ENCODE measurements at places on chromosomes 6 and 20.

GRCh38 chr6:162198076-162198475 is 529.5 kb downstream of the PRKN start:
- no peak for DNase-seq

DNA sequence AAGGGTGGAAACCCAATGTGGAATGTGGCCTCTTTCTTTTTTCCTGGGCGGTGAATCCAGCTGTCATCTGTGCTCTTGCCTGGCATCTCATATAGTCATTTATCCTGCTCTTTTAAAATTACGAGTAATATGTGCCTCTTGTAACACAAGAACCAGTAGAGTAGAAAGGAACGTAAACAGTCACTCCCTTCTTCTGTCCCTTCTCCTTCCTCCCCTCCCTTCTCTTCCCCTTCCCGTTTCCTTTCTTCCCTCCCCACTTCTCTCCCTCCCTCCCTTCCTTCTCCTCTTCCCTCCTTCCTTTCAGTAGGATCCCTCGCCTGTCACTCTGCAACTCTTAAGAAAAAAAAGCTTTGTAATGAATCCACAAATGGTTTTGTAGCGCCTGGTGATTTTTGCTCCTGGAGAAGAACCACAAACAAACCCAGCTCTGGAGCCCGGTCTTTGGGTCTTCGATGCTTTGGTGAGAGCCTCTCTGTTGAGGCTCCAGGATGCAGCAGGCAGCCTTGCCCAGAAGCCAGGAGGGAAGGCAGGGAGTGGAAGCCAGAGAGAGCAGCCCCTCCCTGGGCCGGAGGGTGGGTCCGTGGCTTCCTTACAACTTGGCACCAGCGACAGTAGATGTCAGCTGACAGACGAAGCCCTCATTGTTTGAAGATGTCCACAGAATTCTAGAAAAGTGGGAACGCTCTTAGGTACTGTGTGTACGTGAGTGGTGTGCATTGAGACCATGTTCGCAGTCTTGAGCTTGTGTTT is 15.0 kb downstream of the DUSP22 start:
- no peak for DNase-seq

GRCh38 chr6:34383656-34384320 is 8.7 kb downstream of the NUDT3 start:
- DNase-seq, result no peak

- no peak for DNase-seq
These were observed 92.6 kb downstream of the RNGTT start for GRCh38 chr6:88870717-88871330.

DNA sequence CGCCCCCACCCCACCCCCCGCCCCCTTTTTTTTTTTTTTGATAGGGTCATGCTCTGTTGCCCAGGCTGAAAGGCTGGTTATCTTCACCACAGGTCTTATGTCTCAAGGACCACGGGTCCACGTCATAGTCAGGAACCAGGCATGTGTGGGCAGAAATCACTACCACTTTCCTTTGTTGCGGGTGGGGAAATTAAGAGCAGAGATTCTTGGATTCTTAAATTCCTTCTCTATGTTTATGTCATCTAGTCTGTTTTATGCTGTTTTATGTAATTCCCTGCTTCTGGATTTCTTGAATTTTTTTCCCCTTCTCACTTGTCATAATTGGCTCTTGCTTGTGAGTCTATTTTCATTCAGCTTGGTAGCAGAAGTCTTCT is 25.8 kb upstream of the PLCG1 start:
- no peak for DNase-seq

GRCh38 chr6:143774347-143774746 is 68.8 kb upstream of the LTV1 start:
- no peak for DNase-seq

- DNase-seq, result no peak
These were observed 60.6 kb downstream of the SHPRH start for GRCh38 chr6:145903356-145904102.

DNA sequence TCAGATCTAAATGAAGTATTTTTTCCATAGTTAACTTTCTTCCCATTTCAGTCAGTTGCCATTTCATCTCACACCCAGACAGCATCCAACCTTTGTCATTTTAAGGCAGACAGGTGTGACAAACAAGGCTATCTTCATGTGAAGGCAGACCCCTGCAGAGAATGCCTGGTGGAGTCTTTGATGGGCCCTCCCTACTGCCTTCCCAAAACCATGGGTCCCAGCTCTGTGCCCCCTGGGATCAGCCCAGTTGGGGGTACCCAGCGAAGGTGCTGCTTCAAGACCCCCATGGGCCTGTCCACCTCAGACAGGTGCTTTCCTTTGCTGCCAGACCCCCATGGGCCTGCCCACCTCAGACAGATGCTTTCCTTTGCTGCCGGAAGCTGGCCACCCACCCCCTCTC is 28.3 kb upstream of the ID1 start:
- no peak for DNase-seq

- DNase-seq, result no peak
These were observed 230.9 kb upstream of the HTR1E start for GRCh38 chr6:86706449-86706848.

GRCh38 chr6:34273242-34273805 is 24.5 kb upstream of the SMIM29 start:
- DNase-seq, result no peak

GRCh38 chr20:46850416-46850815 is 44.2 kb upstream of the EYA2 start:
- DNase-seq, result no peak

- DNase-seq, result no peak
These were observed 233.6 kb downstream of the SMOC2 start for GRCh38 chr6:168674595-168674994.

DNA sequence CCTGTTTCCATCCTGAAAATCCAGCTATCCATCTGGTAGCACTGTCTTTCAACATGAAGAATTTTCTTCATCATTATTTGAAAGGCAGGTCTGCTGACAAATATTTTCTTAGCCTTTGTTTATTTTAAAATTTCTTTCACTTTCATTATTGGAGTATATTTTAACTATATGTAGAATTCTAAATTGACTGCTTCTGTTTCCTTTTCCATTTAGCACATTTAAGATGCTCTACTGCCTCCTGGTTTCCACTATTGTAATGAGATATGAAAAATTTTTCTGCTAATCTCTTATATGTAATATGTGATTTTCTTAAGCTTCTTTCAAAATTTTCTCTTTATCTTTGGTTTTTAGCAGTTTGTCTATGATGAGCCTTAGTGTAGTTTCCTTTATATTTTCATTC is 97.3 kb downstream of the TBC1D32 start:
- no peak for DNase-seq

DNA sequence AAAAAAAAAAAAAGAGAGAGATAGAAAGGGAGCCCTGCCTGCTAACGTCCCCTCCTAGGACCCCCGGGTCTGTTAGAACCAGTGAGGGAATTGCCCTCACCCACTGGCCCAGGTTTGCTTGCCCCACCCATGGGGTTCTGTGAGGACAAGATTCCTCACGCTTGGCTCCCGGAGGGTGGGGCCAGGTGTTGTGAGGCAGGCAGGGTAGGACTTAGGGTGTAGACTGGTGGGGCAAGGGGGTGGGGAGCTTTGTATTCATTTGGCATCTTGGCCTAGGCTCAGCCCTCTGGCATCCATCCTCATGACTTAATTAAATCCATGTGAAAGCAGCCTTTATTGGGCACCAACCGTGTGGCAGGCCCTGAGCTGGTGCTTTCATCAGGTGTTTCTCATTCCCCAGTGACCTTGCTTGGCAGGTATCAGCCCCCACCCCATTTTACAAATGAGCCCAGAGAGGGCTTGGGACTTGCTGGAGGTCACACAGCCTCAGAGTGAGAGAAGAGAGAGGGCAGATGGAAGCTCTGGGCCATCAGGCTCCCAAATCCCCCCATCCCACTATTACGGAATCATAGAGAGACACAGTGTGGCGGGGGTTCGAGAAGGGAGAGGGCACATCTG is 19.0 kb downstream of the RAB44 start:
- DNase-seq, result no peak

- no peak for DNase-seq
These were observed 151.0 kb upstream of the RPS6KA2 start for GRCh38 chr6:166778046-166778445.

DNA sequence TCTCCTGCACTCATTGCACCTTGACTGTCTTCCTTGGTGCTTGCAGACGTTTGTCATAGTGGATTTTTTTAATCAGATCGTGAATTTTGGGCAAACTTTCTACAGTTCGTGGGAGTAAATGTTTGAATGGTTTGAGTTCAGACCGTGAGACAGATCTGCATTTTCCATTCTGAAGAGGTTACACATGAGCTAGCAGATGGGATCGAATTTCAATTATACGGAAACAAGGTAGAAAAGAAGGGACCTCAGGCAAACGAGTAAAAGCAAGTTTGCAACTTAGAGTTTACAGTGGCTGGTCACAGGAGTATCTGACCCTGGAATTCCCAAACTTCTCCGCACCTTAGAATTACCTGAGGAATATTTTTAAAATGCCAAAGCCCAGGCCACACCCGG is 17.2 kb upstream of the NCR2 start:
- no peak for DNase-seq

- no peak for DNase-seq
These were observed 72.2 kb downstream of the ATXN1 start for GRCh38 chr6:16688984-16689636.

DNA sequence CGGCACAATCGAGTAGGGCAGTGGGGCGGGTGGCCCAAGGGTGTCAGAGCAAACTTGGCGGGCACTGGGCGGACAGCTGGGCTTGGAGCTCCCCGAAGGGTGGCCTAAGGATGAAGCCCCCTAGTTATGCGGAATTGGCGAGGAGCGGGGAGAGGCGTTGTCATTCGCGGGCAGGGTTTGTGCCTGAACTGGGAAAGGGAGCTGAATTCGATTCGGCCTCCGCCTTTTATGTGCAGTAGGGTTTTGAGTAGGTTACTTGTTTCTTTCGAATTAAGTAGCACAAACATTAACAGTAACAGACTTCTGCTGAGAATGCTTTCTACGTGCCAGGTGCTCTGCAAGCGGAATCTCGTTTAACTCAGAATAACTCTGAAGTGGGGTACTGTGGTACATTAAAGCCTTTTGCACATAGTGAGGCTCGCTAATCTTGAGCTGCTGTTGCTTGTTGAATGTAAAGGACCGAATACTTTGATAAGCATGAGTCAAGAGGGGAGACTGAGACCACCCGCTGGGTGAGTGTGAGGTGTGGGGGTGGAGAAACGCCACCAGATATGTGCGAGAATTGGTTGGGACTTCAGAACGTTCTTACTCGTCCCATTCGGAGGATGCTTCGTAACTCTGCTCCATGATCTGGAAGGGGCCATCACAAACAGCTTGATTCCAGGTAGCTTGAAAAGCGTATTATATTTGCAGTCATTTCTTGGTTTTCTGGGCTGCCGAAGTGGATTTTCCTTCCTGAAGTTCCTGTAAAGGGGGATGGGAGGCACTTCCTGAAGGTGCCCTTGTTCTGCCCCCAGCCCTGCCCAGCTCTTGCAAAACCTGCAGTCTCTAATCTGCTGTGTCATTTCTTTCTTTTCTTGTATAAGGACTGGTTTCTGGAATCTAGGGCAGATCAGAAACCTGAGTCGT is 833 bp downstream of the RAB5IF start:
- DNase-seq, result no peak

GRCh38 chr20:25041813-25042530 is 16.0 kb downstream of the ACSS1 start:
- no peak for DNase-seq

GRCh38 chr20:47927944-47928343 is 142.7 kb upstream of the SULF2 start:
- no peak for DNase-seq

GRCh38 chr6:78835817-78836216 is 31.5 kb upstream of the IRAK1BP1 start:
- DNase-seq, result no peak

GRCh38 chr20:32972181-32973076 is 31.8 kb downstream of the SUN5 start:
- peak; percentile 64 for DNase-seq

DNA sequence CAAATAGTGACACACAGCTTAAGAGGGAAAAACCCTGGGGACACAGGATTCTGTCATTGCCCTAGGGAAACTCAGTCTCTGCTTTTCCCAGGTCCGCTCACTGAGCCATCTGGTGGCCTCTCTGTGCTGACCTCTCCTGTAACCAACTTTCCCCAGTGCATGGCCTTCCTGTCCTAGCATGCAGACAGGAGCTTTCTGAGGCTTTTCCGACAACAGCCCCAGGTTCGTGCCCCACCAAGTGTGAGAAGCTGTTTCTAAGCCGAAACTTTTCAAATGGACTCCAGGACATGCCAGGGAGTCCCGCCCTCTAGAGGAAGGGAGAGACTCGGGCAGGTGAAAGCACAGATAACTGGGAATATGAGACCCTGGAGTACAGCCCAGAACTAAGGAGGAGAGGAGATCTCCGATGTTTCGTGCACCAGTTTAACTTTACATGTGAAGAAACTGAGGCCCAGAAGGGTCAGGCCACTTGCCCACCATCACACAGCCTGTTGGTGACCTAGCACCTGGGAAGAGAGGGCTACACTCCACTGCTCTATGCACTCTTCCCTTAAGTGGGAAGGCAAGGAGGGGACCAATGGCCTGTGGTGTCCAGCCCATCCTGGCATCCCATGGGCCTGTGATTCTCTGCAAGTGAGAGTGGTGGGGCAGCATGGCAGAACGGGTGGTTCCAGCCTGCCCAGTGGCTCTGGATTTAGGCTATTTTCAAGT is 46.2 kb downstream of the RPP40 start:
- DNase-seq, result no peak

DNA sequence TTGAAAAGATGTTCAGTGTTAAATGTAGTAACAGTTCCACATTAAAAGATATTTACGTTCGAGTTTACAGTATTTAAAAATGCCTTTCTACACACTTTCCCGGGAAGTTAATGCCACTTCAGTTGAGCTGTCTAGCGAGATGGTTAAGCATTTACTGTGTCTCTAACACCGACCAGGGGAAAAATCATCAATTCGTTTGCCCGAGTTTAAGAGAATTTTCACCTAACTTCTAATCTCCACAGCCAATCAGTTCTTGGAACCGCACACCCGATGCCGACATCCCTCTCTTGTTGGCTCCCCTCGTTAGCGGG is 58.2 kb downstream of the FAM217A start:
- no peak for DNase-seq

DNA sequence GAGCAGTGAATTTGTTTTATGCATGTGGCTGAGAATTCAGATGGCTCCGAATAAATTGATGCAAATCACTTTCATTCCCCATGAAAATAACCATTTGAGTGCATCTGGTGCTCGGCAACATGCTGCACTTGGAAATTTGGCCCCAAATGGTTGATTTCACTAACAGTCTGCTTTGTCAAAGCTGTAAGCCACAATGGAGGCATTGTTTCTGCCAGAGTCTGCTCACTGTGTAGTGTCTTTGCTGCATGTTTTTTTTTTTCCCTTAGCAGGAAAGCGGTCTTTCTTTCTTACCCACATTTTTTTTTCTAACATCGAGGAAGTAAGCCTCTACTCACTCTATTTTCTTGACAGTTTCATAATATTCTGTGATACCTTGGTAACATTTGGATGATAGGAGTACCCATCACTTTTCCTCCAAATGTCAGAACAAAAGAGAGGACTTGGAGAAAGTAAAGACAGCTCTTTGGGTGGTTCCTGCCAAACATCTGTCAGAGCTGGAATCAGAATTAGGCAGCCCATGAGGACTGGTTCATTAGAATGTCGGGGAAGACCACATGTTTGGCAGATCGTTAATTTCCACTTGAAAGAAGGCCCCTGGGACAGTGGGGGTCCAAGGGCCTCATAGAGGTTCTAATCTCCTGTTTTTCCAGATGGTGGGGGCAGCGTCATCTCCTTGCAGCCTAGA is 149.5 kb downstream of the DOK5 start:
- DNase-seq, result no peak

- no peak for DNase-seq
These were observed 17.1 kb downstream of the RPRD1B start for GRCh38 chr20:38050686-38051085.

- DNase-seq, result no peak
These were observed 9.3 kb upstream of the ID1 start for GRCh38 chr20:31595654-31596411.
